Keratinocyte (primary cell): ENCODE measurements at places on chromosomes 1 and 21.

DNA sequence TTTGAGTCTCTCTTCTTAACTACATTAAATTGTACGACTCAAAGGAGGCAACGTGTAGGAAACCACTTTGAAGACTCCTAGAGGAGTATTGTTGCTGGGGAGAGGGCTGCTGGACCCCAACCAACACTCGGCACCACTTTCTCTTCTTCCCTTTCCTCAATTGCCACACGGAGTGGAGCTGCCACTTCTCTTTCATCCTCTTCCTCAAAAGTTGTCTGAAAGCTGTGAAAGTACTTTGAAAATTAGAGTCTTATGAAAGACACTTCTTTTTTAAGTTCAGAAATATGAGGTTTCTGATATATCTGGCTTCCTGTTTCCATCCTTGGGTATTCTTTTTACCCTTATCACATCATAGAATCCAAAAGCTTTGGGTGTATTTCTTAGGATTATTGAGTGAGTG lies 59.5 kb downstream of the MRPS6 start:
- no peak overlapping the region for H3K27ac ChIP-seq
- H3K36me3 ChIP-seq = peaks cover 2% of the 10 kb centered on the region

DNA sequence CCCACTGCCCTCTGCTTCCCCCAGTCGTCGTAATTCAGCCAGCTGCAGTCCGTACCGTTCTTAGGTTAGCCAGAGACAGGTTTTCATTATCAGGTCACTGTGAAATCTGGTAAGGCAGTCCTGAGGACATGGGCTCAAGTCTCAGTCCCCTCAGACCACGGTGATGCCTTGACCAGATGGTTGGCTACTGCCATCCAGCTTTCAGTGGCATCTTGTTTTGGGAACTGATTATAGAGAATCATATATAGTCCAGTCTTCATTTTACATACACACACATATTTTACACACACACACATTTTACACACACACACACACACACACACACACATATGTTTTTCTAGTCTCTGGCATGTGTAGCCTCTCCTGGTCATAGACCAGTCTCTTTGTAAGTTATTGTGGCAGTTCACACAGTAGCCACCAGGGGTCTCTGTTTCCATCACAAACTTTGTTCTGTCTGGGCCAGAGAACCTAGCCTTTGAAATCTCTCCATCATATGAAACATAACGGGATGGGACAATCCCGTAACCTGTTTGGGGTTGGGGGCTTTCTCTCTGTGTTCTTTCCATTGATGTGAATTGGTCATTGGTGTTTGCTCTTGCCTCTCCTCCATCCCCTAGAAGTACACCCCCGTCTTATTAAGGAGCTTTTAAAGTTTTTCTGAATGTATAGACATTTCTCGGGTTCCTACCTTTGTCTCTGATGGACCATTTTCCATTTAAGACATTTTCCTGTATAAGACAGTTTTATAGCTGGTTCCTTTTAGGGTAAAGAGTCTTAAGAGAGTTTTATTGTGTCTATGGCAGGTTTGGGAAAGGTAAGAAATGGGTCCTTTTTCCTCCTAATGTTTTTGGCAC lies 8.4 kb upstream of the IKBKE start:
- peaks cover 32% of the 10 kb centered on the region for H3K4me1 ChIP-seq
- H3K4me3 ChIP-seq = no peak overlapping the region
- DNase-seq = no peak
- no peaks in the 10 kb centered on the region for H3K27me3 ChIP-seq
- H3K36me3 ChIP-seq = peaks cover 9% of the 10 kb centered on the region

DNA sequence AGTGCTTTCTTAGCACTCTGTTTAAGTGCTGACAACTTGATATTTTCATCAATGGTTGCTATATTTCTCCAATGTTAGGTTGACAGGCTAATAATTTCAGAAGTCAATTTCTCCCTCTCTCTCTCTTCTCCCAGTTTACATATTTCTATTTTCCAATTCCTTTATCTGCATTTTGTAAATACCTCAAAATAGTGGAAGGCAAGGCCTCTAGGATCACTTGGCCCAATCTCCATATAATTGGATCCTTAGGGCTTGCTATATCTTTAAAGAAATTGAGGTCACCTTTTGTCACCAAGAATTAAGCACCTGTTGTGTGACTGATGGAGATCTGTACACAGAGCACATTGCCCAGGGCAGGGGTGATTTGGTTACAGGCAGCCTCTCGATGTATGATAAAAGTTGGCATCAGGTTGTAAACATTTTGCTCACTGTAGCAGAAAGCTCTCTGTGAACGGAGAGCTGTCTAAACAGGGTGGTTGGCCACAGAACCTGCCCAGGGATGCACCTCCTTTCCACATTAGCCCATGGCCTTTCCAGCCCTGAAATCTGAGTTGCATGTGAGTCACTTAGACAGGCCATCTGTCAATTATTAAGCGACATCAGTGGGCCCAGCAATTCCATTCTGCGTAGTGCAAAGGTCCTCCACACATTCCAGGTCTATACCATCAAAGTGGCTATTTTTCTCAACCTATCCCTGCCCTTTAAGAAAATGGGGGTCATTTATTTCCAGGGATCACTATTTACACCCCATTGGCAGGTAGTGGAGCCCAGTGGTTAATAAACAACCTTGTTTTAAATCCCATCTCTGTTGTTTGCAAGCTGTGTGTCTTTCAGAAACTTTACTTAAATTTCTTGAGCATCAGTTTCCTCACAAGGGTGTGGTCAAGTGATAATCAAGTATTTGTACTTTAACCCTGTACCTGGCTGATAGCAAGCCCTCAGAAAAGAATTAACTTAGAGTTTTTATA lies 29.1 kb upstream of the IRF2BP2 start:
- H3K36me3 ChIP-seq = no peaks in the 10 kb centered on the region
- H3K4me3 ChIP-seq = no peak overlapping the region
- H3K27me3 ChIP-seq = no peaks in the 10 kb centered on the region
- peaks cover 7% of the 10 kb centered on the region for H3K4me1 ChIP-seq
- H3K27ac ChIP-seq = no peak overlapping the region

DNA sequence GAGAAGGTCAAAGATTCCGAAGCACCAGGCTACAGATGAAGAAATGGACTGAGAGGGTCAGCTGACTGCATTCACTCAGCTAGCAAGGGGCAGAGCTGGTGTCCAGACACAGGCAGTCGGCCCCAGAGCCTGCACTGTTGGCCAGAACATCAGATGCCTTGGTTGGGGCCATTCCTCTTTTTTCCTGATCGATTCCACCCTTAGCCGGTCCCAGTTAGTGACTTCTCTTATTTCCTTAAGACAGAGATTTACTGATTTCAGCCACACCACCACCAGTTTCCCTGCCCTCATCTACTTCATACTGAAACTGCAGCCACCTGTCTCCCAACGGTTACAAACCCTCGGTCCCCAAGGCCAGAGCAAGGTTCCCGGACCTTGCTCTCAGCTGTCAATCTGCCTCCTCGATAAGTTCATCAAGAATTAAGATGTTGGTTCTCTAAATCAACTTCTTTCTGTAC lies 11.5 kb downstream of the CD58 start:
- H3K27ac ChIP-seq = no peak overlapping the region
- H3K4me3 ChIP-seq = no peak overlapping the region
- peaks cover 24% of the 10 kb centered on the region for H3K4me1 ChIP-seq
- H3K27me3 ChIP-seq = no peaks in the 10 kb centered on the region
- H3K36me3 ChIP-seq = peaks cover 3% of the 10 kb centered on the region
- no peak for DNase-seq

DNA sequence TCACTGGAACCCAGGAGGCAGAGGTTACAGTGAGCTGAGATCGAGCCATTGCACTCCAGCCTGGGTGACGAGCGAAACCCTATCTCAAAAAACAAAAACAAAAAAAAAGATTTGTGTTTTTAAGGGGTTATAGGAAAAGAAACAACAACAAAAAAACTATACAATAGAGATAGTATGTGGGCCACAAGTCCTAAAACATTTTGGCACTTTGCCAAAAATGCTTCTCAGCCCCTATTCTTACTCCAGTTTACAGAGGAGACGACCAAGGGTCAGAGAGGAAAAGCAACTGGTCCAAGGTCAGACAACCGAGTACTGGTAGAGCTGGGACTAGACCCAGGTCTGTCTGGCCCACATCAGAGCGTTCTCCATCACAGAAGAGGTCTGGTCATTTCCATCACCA lies 3.0 kb downstream of the FBXO44 start:
- peaks cover 20% of the 10 kb centered on the region for H3K4me1 ChIP-seq
- H3K27ac ChIP-seq = no peak overlapping the region
- H3K27me3 ChIP-seq = no peaks in the 10 kb centered on the region
- peaks cover 3% of the 10 kb centered on the region for H3K36me3 ChIP-seq
- no peak for DNase-seq
- H3K4me3 ChIP-seq = no peak overlapping the region

DNA sequence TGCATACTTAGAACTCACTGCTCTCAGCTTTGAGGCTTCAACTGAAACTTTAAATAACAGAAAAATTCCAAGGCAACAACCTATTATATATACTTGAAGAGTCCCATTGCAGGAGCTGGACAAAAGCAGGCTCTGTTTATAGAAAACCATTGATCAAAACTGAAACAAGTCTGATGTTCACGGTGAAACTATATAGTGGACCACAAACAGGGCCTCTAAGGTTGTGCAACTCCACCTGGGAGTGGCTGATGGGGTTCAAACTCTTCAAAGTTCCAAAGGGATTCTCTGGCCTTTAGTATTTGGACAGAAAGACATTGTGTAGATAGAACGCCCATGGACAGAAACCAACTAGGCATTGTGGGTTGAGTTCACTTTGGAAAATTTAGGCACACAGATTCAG lies 140.3 kb downstream of the ZC3H11B start:
- no peak for DNase-seq
- H3K4me3 ChIP-seq = no peak overlapping the region
- H3K4me1 ChIP-seq = no peaks in the 10 kb centered on the region
- no peak overlapping the region for H3K27ac ChIP-seq

- no peak for DNase-seq
- H3K4me1 ChIP-seq = no peaks in the 10 kb centered on the region
- H3K36me3 ChIP-seq = peaks cover 15% of the 10 kb centered on the region
- no peak overlapping the region for H3K27ac ChIP-seq
- H3K27me3 ChIP-seq = no peaks in the 10 kb centered on the region
Observed at GRCh38 chr1:30868833-30869435, 39.6 kb downstream of the SDC3 start.

DNA sequence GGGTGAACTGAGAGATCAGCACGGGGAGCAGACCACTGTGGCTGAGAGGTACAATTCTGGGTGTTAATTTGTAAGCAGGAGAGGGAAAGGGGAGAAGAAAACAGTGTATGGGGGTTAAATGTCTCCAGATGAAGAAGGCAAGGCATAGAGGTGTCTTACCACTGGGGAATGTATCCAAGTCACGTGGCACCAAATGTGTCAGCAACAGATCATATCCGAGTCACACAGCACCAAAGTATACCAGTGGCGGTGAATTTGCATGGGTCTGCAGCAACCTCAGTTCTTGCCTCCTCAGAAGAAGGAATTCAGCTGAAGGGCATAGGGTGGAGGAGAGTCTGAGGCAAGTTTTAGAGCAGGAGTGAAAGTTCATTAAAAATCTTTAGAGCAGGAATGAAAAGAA lies 21.2 kb upstream of the SYCP1 start:
- DNase-seq = peak; percentile 23
- peak overlapping the region; percentile 15 for H3K27ac ChIP-seq
- H3K4me3 ChIP-seq = no peak overlapping the region
- peaks cover 17% of the 10 kb centered on the region for H3K4me1 ChIP-seq
- H3K27me3 ChIP-seq = no peaks in the 10 kb centered on the region
- H3K36me3 ChIP-seq = no peaks in the 10 kb centered on the region

DNA sequence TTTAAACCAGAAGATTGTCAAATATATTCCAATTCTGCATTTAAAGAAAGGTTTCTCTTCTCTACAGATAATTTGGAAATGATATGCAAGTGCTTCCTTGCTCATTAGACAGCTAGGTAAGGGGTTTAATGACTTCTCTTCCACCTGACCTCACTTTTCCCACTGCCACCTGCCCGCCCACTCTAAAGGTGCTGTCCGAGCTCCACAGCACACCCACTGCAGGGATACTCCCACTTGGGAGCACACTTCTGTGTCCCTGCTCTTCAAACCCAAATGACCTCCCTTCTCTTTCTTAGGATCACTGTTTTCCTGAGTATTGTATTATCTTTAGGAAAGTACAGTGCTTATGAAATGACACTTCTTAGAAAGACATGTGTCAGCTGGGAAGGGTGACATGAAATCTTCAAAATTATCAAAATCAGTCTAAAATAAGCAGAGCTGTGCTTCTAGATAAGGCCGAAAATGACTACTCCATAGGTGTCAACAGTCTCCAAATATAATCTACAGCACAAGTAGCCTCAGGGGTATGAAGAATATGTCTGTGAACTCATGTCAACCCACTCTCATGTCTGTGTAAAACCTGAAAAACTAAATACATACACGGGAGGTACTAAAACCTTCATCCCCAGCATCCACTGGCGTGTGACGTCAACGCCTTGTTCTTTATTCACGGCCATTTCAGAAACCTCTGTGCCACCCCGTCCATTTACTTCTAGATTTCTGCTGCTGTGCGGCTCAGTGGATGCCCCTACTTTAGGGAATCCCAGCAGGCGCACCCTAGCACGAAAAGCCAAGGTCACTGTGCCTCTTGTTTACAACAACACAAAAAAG lies 71.0 kb downstream of the SLC45A1 start:
- no peak for DNase-seq
- H3K4me3 ChIP-seq = no peak overlapping the region
- no peak overlapping the region for H3K27ac ChIP-seq
- H3K27me3 ChIP-seq = no peaks in the 10 kb centered on the region
- H3K4me1 ChIP-seq = no peaks in the 10 kb centered on the region

DNA sequence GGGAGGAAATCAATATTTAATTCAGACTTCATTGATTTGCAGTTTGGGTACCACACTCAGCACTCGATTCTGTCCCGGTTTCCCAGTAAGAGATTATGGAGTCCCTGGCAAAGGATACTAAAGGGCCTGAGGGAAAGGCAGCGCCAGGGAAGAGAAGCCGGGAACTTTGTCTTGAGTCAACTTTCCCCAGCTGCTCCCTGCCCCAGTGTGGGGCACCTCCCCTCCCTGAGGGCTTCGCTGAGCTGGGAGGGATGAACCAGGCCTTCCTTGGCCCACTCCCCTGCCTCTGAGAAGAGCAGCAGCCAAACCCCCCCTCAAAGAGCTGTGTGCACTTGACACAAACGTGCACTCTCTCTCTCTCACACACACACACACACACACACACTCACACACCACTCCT lies 32.6 kb downstream of the OPTC start:
- peaks cover 14% of the 10 kb centered on the region for H3K4me1 ChIP-seq
- no peaks in the 10 kb centered on the region for H3K27me3 ChIP-seq
- H3K27ac ChIP-seq = no peak overlapping the region
- H3K36me3 ChIP-seq = no peaks in the 10 kb centered on the region

DNA sequence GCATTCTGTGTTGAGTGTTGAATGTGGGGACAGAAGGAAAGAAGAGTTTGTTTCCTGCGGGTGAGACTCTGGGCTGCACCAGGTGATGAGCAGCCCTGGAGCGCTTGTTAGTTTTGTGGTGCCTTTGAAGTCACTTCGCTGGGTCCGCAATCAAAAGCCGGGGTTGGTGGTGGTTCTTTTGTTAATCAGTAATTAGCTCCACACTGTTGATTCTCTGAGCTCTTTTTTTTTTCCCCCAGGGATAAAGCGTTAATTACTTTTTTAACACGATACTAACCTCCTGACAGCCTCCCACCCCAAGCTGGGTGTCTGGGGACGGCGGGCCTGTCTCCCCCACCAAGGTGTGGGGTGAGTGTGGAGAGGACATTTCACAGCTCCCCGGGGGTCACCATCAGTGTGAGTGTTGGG lies 56.6 kb downstream of the AGPAT3 start:
- no peak overlapping the region for H3K4me3 ChIP-seq
- peaks cover 12% of the 10 kb centered on the region for H3K4me1 ChIP-seq
- no peak for DNase-seq
